NCI-H1417 treated with DMSO at 0.1 percent for 48 hours (cell line): ENCODE measurements at places on chromosomes 4 and X.

GRCh38 chr4:70903291-70903603, 1.1 kb downstream of the MOB1B start:
- DNase-seq = no peak

GRCh38 chr4:102580463-102580842, 79.3 kb downstream of the NFKB1 start:
- DNase-seq = no peak

DNA sequence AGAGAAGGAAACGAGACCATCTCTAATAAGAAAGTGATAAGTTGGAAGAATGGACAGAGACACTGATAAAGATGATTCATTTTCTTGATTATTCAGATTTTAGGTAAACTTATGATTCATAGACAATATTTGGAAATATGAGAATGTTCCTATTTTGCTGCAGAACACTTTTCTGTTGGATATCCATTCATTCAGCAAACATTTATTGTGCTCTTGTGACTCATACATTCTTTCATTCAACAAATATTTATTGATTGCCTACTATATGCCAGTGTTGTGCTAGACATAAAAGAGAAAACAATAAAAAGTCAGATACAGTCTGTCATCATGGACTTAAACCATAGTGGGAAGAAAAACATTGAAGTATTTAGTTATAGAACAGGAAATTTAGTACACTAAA, 1232.0 kb downstream of the STIM2 start:
- no peak for DNase-seq

- DNase-seq = no peak
Measured at GRCh38 chrX:114344756-114345349, 239.0 kb upstream of the HTR2C start.

- no peak for DNase-seq
Measured at GRCh38 chr4:680928-681645, 6.7 kb downstream of the MYL5 start.

GRCh38 chr4:10584042-10584441, 100.5 kb downstream of the CLNK start:
- no peak for DNase-seq

DNA sequence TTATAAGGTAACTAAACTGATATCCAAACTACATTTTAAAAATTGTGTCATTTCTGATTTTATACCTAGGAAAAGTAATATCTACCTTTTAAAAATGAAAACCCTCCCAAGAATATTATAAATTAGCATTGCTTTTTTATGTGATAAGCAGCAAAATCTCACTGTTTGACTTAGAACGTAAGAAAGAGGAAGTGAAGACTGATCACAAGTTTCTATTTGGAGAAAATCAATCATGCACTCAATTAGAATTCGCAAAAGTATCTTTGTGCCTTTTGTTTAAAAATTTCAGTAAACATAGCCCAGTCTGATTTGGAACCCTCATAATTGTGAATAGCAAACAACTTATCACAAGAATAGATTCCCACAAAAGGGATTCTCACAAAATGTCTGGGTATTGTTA, 142.7 kb downstream of the TENM3 start:
- DNase-seq = no peak
